ENCODE measurements at places on chromosomes 2 and 18.

GRCh38 chr2:191625016-191625415, 52.9 kb upstream of the NABP1 start:
- DNase-seq: no peak

DNA sequence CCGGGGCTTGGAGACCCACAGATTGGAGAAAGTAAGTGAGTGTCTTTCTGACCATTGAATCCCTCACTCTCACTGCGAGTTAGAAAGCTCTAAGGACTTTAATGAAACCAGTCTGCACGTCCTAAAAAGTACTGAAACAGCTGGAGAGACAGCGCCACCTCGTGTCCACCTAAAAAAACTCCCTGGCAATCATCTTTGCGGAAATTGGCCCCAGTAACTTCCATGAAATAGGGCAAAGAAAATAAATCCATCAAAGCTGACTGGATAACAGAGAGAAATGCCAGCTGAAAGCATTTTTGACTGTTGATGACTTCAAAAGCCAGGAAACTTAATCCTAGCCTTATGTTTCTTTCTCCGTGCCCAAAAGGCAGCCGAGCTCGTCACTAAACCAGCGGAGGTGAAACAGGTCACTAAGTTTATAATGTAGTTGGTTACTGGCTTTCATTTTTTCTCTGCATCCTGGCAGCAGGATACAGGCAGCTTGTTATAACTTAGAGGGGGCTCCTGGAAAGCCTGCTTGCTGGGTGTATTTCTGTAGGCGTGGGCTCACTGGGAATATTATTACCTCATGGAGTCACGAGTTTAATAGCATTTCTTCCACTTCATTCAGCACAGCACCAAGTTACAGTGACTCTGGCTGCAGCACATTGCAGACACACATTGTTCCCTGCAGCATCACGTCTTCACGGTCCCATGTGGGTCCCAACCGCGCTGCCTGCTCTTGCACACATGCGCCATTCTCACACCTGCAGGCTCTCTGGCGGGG, 266.5 kb downstream of the HRH4 start:
- DNase-seq: peak; percentile 88

GRCh38 chr2:14991723-14992122, 359.2 kb downstream of the LRATD1 start:
- DNase-seq: no peak

GRCh38 chr2:48512571-48512970, 17.4 kb upstream of the STON1 start:
- DNase-seq: no peak

GRCh38 chr2:158300394-158300793, 156.2 kb downstream of the CCDC148 start:
- DNase-seq: no peak

- no peak for DNase-seq
These were observed 215.6 kb upstream of the NABP1 start for GRCh38 chr2:191462370-191462769.

DNA sequence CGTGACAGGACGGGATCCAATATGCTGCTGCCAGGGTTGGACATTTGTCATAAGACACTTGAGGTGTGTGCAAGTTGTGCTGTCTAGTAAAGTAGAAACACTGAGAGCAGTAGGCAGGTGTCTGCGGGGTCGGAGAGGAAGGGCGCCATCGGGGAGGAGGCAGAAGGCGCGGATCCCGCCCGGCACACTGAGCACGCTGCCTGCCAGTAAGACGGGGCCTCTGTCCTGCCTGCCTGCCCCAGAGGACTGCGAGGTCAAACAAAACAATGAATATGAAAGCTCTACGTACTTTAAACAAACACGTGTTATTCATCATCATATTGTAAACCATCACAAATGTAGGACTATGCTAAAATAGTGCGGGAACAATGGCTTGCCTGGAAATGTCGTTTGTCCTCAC, 349.3 kb upstream of the SALL3 start:
- DNase-seq: no peak

DNA sequence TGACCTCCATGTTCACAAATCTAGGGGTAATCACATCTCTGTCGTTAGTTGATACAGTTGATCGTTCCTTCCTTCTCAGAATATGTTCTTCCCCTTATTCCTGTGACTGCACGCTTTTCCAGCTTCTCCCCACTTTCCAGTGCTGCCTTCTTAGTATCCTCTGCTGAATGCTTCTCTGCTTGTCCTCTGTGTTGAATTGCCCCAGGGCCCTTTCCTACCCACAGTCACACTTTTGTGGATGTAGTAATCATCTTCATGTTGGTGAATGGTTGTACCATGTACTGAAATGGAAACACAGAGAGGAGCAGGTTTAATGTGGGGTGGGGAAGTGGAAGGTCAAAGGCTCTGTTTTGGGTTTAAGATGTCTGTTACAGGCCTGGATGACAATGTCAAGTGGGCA, 47.2 kb downstream of the EML6 start:
- DNase-seq: no peak

DNA sequence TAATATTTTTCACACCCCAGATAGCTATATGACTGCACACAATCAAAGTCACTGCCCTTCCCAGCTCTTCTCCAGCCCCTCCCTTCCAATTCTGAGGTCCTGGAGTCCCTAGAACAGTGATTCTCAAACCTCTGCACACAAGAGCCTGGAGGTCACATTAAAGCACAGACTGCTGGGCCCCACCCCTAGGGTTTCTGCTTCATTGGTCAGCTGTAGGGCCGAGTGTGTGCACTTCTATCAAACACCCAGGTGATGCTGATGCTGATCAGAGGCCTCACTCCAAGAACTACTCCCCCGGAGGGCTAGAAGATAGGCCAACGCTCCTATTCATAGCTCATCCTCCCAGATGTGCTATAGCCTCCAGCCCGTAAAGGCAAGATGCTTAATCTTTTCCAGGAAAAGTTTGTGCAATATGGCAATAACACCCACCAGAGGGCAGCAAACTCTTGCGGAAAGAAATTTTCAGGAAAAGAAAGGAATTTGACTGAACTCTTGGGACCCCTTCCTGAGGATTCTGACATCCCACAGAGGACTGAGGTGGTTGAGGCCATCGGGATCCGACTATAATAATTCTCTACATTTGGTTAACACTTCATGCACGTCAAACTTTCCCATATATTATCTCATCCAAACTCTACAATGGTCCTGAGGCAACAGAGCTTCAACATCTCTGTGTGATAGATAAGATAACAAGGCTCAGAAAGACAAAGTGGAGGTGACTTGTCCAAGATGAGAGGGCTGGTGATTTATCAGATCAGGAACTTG, 194.2 kb upstream of the PKDCC start:
- DNase-seq: peak; percentile 78

- DNase-seq: no peak
These were observed 40.2 kb upstream of the BMPR2 start for GRCh38 chr2:202335791-202336467.

- DNase-seq: no peak
These were observed 10.7 kb upstream of the DYNC2LI1 start for GRCh38 chr2:43763091-43763490.

DNA sequence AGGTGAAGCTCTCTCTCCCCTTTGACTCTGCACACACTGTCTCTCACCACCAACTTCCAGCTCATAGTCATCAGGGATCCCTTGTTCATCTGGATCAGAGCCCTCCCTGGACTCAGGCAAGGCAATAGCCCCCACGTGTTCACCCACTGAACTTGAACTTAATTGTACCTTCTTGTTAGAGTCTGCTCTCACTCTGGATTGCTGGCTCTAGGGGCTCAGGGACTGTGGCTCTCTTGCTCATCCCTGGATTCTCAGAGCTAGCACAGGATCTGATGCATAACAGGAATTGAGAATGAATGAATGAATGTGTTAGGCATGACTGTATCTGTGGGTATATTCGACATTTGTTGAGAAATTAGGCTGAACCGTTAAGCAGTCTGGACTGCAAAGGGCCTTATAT, 16.7 kb upstream of the ASAP2 start:
- DNase-seq: no peak

DNA sequence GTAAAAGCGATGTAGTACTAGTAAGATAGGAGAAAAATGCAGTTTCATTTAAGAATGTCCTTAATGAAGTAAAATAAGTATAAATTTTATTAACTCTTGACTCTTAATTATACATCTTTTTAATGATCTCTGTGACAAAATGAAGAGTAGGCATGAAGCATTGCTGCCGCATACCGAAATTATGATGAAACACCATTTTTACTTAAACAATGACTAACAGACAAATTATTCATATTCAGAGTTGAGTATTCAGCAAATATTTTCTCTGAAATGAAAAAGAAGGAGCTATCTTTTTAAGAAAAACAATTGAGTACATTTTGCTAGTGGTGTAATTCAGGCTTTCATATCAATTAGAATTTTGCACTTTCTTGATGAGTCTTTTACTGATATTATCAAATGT, 150.6 kb upstream of the DOCK10 start:
- no peak for DNase-seq

- peak; percentile 51 for DNase-seq
These were observed 156.9 kb upstream of the ITGA6 start for GRCh38 chr2:172270278-172271079.

- DNase-seq: no peak
These were observed 130.1 kb downstream of the SMAD7 start for GRCh38 chr18:48820483-48821250.

DNA sequence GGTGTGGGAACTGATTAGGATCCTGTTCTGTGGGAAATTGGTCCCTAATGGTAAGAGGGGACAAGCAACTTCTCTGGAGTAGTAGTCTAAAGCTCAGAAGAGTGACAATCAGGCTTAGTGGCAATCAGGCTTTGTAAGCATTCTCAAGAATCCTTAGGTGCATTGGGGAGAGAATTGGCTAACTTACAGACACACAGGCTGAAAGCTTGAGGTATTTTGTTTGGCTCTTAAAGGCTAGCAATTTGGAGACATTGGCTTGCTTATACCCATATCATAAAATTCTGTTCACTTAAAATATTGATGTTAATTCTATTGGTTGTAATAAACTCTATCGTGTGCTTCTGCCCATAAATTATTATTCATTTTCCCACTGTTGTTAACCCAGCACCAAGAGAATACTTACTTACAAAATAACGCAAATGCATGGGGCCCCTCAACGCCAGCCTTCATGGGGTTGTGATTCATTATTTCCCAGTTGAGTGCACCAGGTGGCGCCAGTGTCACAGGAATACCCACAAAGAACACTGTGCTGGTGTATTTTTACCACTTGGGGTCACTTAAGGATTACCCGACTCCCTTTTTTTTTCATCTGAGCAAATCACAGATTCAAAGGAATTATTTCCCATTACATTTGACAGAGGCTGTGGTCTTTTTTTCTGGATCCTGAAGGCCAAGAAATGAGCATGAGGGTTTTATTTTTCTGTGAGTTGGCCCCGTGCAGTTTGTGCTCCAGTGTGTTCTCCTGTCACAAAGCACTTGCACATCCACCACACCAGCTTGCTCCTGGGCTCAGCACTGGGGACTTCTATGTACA, 45.5 kb downstream of the DDX1 start:
- peak; percentile 61 for DNase-seq

GRCh38 chr2:18299423-18300212, 260.8 kb downstream of the RDH14 start:
- DNase-seq: peak; percentile 27

DNA sequence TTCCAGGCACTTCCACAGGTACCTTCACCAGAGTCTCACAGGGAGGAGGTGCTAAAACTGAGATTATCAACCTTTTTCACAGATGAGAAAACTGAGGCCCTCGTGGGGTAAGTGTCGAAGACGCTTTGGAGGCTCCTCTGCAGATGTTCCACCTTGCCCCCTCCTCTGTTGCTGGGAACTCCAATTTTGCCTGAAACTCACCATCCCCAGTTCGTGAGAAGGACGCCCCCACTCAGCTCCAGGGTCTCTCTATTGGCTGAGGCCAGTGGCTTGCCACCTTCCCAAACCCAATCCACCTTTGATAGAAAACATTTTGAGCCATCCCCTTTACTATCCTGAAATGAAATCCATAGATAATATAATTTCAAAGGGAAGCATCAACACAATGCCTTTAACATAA, 109.1 kb downstream of the CYP26B1 start:
- DNase-seq: no peak

DNA sequence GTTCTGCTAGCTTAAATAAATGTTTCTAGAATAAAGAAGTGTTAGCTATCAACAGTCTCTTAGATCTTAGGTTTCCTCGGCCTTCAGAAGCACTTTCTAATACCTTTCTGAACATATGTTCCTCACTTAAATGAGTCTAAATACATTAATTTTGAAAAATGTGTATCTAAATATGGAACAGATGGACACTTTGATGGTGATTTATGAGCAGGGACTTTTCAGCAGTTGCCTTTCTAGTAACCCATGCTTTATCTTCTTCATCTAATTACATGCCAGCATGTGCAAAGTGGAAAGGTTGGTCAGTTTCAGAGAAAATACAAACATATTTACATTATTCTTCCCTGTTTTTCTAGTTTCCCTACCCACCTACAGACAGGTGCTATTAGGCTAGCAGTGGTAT, 797.0 kb upstream of the CHAC2 start:
- peak; percentile 93 for DNase-seq

- no peak for DNase-seq
These were observed 34.6 kb upstream of the IMPA2 start for GRCh38 chr18:11946756-11947155.

GRCh38 chr2:82650038-82650437, 1809.0 kb downstream of the SUCLG1 start:
- DNase-seq: no peak
